CD4-positive, CD25-positive, alpha-beta regulatory T cell (primary cell): ENCODE measurements at places on chromosomes 16 and 17. TPM values are rescaled to one million over a fixed set of nuclear protein-coding genes. Genes with fewer than 3 reads are reported as not detected.

DNA sequence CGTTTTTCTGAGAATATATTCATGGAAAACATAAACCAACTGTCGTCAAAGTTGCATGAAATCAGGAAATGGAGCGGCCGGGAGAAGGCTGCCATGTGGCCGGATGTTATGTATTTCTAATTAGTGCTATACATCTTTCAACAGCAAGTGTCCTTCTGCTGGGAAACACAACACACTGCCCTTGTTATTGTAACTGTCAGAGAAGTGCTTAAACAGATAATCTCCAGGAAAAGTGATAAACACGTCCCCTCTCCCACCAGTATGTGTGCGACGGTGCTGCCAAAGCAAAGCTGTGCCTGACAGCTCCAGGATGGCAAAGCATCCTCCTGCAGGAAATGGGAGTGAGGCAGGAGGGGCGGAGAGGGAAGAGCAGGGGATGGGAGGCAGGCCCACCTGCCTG is 111.8 kb downstream of the SMG6 start:
- peaks cover 33% of the 10 kb centered on the region for H3K36me3 ChIP-seq
- H3K27me3 ChIP-seq = no peaks in the 10 kb centered on the region
- H3K27ac ChIP-seq = no peak overlapping the region
- peaks cover 13% of the 10 kb centered on the region for H3K4me1 ChIP-seq
- no peak for DNase-seq
- no peak overlapping the region for H3K4me3 ChIP-seq

DNA sequence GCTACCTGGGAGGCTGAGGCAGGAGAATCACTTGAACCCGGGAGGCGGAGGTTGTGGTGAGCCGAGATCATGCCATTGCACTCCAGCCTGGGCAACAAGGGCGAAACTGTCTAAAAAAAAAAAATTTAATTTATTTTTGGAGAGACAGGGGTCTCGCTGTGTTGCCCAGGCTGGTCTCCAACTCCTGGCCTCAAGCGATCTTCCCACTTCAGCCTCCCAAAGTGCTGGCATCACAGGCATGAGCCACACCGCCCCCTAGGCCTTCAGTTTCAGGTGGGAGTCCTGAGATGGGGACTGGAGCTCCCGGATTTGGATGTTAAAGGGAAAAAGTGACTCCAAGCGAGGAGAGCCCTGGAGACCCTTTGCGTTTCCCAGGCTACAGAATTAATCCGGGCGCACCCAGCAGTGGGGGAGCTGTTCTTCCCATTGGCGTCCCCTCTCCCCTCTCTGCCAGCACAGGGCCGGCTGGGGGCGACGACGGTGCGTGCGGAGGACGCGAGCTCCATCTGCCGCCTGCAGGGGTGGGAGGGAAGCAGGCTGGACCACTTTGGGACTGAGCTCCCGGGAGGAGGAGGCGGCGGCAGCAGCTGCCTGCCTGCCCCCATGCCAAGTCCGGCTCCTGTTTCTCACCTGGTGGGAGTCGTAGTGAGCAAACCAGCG is 49.3 kb upstream of the USP7 start:
- H3K36me3 ChIP-seq = no peaks in the 10 kb centered on the region
- no peak for DNase-seq
- H3K4me1 ChIP-seq = peaks cover 5% of the 10 kb centered on the region
- H3K27ac ChIP-seq = no peak overlapping the region

The CCL5 gene
- total RNA-seq = 25.8 TPM

DNA sequence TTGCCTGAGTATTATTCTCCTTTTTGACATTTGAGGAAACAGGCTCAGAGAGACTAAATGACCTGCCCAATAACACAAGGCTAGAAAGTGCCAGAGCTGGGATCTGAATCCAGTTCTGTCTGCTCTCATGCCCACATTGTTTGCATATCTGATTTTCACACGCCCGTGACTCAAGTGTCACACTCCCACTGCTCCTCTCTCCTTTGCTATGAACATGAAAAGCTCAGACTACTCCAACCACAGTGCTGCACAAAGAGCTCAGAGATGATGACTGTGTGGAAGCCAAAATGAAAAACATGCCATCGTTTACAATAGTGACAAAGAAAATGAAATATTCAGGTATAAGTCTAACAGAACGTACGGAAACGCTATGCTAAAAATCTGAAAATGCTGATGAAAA is 107.9 kb downstream of the SMG6 start:
- no peak overlapping the region for H3K4me3 ChIP-seq
- H3K4me1 ChIP-seq = peaks cover 13% of the 10 kb centered on the region
- no peak overlapping the region for H3K27ac ChIP-seq
- H3K27me3 ChIP-seq = no peaks in the 10 kb centered on the region

- H3K27ac ChIP-seq = no peak overlapping the region
- H3K27me3 ChIP-seq = no peaks in the 10 kb centered on the region
- DNase-seq = no peak
- H3K4me1 ChIP-seq = no peaks in the 10 kb centered on the region
- H3K4me3 ChIP-seq = no peak overlapping the region
Measured at GRCh38 chr16:47694543-47694942, 233.4 kb downstream of the PHKB start.

GRCh38 chr17:70172449-70172848 is 3.1 kb downstream of the KCNJ2 start:
- H3K4me3 ChIP-seq = no peak overlapping the region
- DNase-seq = no peak
- H3K36me3 ChIP-seq = no peaks in the 10 kb centered on the region
- H3K27ac ChIP-seq = no peak overlapping the region
- H3K27me3 ChIP-seq = peaks cover 21% of the 10 kb centered on the region
- H3K4me1 ChIP-seq = no peaks in the 10 kb centered on the region

DNA sequence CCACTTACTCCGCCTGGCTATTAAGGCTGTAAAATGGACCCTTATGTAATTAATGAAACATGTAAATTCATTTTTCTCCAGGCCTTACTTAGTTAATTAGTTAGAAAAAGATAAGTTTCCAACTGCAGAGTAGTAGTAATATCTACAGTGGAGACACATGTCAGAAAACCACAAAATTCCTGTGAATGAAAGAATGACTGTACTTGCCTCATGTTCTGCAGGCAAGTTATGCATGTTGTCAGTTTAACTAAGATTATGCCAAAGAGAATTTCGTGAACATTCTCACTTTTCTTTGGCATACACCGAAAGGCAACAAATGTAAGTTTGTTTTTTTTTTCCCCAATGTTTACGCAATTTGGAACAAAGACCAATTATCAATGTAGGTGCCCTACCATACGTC is 16.8 kb upstream of the CCL1 start:
- H3K4me1 ChIP-seq = peaks cover 6% of the 10 kb centered on the region
- peaks cover 4% of the 10 kb centered on the region for H3K27me3 ChIP-seq
- DNase-seq = no peak
- no peaks in the 10 kb centered on the region for H3K36me3 ChIP-seq

DNA sequence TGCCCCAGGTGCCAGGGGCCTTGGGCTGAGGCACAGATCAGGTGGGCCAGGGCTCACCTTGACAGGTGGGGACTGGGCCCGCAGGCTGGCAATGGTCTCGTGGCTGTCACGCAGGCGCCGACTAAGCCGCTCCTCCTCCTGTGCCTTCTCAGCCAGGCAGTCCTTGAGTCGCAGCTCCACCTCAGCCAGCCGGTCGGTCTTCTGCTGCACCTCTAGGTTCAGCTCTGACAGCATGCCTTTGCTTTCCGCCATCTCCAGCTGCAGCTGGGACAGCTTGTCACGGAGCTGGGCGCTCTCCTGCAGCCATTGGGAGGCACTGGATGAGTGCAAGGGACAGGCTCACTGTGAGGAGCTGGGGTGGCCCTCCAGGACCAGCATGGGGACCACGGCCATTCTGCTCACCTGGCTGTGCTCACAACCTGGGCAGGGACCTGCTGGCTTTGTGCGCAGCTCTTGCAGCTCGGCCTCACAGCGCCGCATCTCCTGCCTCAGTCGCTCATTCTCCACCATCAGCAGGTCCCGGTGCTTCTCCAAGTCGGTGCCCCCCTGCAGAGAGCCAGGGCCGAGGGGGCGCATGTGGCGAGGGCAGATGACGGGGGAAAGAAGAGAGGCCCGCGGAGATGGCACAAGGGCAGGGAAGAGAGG is 31.0 kb downstream of the KIFC3 start:
- H3K4me1 ChIP-seq = no peaks in the 10 kb centered on the region
- no peak overlapping the region for H3K27ac ChIP-seq
- no peak for DNase-seq
